ENCODE measurements at places on chromosomes 2 and 18.
A peak's percentile ranks its signal among the peaks of the same experiment; 100 is the strongest.

- DNase-seq = peak; percentile 64
These were observed 250.2 kb downstream of the OTX1 start for GRCh38 chr2:63300835-63301234.

DNA sequence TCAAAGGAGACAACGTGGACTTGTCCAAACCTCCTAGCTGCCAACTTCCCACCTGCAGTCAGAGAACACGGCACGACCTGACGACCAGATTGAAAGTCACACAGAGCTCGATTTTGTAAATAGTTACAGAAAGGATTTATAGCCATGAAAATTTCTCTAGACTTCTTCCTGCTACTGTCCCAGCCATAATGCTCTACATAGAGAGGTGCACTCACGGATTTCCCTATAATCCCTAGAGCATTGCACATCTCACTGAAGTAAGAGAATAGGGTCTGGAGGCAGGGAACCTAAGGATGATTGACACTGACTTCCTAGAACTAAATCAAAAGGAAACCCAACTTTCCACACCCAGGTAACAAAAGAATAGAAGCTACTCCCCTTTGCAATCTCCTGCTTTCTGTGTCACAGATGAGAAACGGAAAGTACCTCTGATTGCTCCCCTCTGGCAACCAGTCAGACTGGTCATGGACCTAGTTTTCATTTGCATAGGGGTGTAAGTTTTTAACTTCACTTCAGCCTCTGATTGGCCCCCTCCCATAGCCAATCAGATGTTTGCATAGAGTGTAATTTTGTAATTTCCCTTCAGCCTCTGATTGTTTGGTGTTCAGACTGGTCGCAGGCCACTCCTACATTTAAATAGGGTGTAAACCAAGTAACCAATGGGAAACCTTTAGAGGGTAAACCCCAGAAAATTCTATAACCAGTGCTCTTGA is 58.6 kb upstream of the FBXO11 start:
- DNase-seq = peak; percentile 5

DNA sequence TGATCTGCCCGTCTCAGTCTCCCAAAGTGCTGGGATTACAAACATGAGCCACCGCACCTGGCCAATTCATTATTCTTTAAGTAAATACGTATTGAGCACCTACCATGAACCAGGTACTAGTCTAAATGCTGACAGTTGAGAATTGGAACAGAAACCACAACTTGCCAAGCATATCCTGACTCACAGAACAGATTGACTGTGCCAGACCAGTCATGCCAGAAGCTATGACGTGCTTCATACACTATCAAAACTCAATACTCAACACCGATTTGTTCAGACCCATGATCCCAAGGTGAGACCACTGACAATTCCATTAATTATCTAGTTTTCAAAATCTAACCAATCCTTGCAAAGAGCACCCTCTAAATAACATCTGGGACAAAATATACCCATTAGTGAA is 148.6 kb downstream of the B3GNT2 start:
- DNase-seq = no peak

GRCh38 chr18:378079-378478 is 110.2 kb upstream of the THOC1 start:
- no peak for DNase-seq

DNA sequence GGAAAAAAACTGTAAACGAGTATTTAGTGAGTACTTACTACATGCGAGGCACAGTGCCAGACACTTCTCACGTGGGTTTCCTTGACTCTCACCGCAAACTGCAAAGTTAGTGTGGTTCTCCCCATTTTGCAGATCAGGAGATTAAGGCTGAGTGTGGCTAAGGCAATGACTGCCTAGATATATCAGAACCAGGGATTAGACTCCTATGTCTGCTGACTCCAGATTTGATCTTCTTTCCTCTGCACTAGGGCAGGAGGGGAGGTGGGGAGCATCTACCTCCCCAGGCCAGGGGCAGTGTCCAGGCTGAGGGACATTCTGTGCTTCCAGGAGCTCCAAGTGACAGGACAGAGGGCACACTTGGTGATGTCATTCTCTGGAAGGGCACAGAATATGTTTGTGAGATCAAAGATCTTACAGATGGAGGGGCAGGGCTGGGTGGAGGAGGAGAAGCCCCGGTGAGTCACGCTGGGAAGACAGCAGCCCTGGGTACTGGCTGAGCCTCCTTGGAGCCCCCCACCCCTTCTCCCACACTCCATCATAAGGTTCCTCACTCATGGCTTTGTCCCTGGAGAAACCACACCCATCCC is 92.4 kb downstream of the RHOB start:
- DNase-seq = no peak

GRCh38 chr2:109059474-109060165 is 69.4 kb upstream of the SH3RF3 start:
- DNase-seq = no peak

DNA sequence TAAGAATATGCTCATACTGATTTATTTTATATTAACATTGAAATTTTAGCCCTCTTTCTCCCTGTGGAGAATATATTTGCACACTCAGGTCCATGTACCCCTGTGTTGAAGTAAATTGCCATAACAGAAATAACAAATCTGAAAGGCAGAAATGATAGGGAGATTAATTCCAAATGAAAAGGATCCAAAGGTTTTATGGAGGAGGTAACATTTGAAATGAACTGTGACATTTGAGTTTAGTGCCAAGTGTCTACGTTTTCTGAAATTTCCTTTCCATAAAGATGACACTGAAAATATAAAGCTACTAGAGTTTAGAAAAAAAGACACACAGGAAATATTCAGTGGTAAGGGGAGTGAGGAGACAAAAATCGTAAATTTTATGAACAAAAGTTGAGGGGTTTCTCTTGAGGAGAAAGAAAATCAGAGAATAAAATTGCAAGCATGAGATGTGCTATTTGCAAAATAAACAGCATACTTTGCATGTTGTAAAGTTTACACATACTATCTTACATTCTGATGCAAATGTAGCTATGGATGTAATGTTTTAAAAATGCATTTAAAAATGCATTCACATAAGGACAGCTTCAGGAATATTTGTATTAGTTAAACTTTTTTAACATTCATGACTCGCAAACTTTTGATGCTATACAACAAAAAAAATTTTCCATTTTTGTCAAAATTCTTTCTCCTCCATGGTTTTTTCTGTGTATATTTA is 69.5 kb downstream of the BAZ2B start:
- DNase-seq = no peak

DNA sequence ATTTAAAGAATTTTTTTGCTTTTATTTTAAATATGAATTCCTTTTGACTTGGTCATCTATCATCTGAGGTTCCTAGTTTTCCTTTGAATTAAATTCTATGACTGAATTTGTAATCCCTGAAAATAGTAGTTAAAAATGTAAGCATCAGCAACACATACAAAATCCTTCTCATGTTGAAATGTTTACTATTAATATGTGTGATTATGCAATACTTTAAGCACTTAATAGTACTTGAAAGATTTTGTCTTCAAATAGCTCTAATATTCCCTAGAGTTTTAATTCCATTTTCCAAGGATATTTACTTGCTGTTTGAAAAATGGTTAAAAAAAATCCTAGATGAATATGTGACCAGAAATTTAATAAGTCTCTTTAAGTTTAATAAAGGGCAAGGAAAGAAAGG is 26.6 kb upstream of the SPATS2L start:
- no peak for DNase-seq

DNA sequence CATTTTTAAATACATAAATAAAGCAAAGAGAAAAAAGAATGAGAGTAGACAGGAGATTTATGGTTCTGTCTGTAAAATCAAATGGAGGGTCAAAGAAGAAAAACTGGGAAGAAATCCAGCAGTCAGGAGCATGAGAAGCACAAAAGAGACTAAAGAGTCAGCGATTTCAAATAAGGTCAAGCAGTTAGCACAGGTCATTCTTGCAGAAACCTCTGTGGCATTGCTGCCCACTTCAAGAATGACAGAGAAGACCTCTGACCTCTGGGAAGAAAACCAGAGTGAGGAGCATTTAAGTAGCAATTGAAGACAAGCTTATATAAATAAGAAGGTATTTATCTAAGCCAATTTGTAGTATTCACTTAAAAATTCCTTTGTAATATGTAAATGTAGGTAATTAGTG is 172.0 kb upstream of the SPOPL start:
- DNase-seq = no peak

DNA sequence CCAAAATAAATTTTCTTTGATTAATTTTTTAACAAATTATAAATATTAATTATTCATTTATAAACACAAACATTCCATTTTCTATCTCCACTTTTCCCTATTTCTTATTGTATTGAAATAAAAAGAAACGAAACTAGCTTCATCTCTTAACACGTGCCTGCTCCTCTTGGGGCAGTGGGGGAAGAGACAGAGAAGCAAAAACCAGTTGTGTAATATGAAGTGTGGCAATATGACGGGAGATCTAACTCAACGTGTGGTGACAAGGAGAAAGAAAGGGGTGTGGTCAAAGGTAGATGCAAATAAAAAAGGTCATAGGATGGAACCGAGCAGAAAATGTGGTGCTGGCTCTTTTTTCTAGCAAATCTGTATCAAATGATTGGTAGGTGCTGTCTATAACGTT is 106.9 kb upstream of the SLC8A1 start:
- no peak for DNase-seq

GRCh38 chr2:46873604-46874068 is 42.0 kb downstream of the MCFD2 start:
- no peak for DNase-seq

DNA sequence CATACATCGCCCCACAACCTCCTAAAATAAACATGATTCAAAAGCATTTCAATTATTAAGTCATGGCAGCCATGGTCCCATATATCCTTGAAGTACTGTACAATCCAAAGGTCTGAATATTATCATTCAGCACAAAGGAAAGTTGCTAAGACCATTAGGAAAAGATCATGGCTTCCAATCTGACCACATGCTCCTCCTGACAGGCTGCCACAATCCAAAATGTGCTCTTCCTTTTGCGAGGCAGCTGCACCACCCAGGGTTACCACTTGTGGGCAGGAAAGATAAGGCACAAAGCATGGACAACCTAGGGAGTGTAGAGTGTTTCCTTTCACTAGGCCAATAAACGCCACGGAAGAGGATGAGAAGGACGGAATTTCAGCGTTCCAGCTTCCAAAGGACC is 5.4 kb downstream of the BOLA3 start:
- DNase-seq = peak; percentile 74

GRCh38 chr2:42864641-42865280 is 72.4 kb upstream of the HAAO start:
- DNase-seq = no peak

DNA sequence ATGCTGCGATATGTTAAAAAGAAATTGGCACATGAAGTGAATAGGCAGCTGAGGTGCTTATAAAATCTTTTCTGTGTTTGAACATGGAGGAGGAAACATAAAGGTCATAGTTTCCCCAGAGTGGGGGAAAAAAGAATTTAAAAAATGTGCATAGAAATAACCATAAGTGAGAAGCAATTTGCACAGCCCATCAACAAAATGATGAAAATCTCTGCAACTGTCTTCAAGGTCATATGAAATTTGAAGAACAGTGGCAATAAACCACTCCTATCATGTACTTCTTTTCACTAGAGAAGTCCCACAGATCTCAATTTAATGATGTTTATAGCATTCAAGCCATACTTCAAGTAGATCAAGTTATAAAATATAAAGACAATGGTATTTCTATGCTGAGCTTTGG is 46.7 kb upstream of the ZNF804A start:
- DNase-seq = no peak

DNA sequence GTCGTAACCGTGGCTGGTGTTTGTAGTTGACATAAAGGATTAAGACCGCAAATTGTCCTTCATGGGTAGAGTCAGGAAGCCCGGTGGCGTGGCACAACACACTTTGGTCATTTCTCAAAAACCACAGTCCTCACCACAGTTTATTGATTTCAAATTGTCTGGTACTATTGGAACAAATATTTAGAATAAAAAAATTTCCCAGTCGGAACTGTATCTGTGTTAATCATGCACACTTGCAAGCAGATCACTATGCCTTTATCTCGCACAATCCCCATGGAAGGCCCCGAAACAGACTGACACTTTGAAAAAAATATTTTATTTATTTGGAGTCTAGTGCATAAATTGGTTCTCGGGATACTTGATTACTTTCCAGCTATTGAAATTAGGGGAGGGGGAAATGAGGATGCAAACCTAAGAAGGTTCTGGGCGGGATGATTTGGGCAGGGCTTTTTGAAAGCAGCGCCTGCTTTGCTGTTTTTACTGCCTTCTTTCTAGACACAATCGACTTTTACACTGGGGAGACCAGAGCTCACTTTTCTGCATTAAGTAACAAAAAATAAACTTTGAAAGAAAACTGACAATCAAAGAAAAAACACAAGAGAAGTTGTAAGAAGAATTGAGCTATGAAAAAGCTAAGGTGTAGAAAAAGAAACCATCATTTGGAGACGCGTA is 15.4 kb upstream of the HOXD1 start:
- no peak for DNase-seq

DNA sequence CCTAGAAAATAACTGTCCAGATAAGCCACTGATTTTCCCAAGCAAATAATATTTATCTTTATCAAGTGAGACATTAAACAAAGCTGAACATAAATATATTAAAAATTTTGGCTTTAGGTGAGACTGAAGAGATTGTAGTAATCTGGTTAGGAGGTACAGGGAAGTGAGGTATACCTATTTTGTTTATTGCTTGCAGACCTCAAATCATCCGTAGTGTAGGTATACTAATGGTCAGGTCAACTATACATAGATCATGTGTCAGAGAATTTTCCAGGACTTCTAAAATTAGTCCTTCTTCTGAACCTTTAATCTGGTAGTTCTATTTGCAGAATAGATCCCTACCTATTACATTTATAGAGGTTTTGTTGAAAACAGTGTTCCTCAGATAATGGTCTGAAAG is 41.5 kb downstream of the SP140 start:
- no peak for DNase-seq

DNA sequence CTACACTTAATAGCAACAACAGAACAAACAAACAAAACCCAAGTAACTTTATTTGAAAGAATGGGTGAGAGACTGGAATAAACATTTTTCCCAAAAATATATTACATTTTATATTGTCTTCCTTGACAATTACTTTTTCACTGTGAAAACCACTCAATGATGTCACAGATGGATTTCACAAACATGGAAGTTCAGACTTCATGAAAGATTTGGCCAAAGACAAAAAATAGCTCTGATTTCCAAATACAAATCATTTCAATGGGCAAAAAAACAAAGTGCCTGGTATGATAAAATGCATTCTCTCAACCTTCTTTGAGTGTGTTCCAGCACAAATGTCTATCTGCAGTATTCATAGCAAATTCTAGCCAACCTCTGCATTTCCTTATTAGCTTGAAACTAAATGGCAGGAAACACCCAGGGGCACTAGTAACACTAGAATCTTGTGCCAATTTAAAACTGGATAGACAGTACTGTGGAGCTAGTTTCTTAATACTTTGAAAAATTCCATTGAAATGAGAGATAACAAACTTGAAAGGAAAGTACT is 28.5 kb upstream of the NAPG start:
- no peak for DNase-seq

GRCh38 chr18:76866666-76867065 is 44.3 kb downstream of the ZNF236 start:
- DNase-seq = no peak
